ENCODE measurements at places on chromosomes 6 and 20. TPM values are rescaled to one million over a fixed set of nuclear protein-coding genes. Genes with fewer than 3 reads are reported as not detected.

The MACROD2 gene
- 0.08 TPM for total RNA-seq

The AGPAT1 gene
- total RNA-seq: 66.1 TPM

The DDO gene
- total RNA-seq: 0.43 TPM

The THBS2 gene
- 0.18 TPM for total RNA-seq

The GHRH gene
- total RNA-seq: not detected

The HM13 gene
- 101 TPM for total RNA-seq

The PRL gene
- 2.1 TPM for total RNA-seq

The AKAP7 gene
- 1.4 TPM for total RNA-seq

The SLC17A3 gene
- not detected for total RNA-seq

DNA sequence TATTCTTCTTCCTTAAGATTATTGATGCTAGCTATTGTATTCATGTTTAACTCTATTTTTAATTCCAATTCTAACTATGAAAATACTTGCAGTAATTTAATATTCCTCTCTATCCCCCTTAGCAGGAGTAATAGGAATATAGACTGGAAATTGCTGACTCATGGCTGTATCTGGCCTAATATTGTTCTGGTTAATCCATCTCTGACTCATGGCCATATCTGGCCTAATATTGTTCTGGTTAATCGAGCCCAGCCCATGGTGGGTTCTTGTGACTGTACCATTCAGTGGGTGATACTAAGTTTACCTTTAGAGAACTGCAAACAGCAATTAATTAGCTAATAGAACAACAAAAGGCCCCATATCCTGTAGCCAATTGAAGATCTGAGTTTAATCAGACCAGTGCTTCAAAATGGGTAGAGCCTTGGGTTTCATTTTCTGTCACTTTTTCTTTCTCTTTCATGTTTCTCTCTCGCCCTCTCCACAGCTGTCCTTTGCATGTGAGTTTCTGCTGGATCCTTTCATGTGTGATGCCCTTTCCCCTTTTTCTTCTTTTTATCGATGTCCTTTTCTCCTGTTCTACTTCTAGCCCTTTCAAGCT lies 50.6 kb downstream of the SLC22A3 start:
- H3K27me3 ChIP-seq: no peaks in the 10 kb centered on the region
- DNase-seq: no peak
- no peak overlapping the region for H3K4me3 ChIP-seq
- no peak overlapping the region for H3K27ac ChIP-seq
- H3K4me1 ChIP-seq: no peaks in the 10 kb centered on the region

- peak; percentile 39 for DNase-seq
- H3K4me3 ChIP-seq: no peak overlapping the region
- H3K36me3 ChIP-seq: no peaks in the 10 kb centered on the region
- no peaks in the 10 kb centered on the region for H3K27me3 ChIP-seq
- H3K27ac ChIP-seq: no peak overlapping the region
These were observed 140.5 kb downstream of the BTBD3 start for GRCh38 chr20:12058216-12058615.

GRCh38 chr20:33811776-33812151 lies 616 bp downstream of the CHMP4B start:
- peak overlapping the region; percentile 41 for H3K27ac ChIP-seq
- no peak for DNase-seq
- no peaks in the 10 kb centered on the region for H3K27me3 ChIP-seq
- H3K4me3 ChIP-seq: peak overlapping the region; percentile 77
- peaks cover 4% of the 10 kb centered on the region for H3K4me1 ChIP-seq

DNA sequence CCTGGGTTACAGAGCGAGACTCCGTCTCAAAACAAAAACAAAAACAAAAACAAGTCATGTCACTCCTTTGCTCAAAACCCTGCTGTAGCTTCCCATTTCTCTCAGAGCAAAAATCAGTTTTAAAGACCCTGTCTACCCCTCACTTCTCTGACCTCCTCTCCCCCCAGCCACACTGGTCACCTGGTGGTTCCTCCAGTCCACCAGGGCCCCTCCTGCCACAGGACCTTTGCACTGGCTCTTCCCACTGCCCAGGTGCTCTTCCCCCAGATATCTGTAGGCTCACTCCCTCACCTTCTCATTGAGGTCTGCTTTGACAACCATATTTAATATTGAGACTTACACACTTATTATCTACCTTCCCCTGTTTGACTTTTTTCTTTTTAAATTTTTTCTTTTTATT lies 4.9 kb upstream of the TEAD3 start:
- no peaks in the 10 kb centered on the region for H3K36me3 ChIP-seq
- H3K4me1 ChIP-seq: peaks cover 20% of the 10 kb centered on the region
- DNase-seq: no peak

GRCh38 chr20:12773936-12774335 lies 234.8 kb upstream of the SPTLC3 start:
- no peaks in the 10 kb centered on the region for H3K36me3 ChIP-seq
- H3K27me3 ChIP-seq: no peaks in the 10 kb centered on the region
- H3K4me3 ChIP-seq: no peak overlapping the region

DNA sequence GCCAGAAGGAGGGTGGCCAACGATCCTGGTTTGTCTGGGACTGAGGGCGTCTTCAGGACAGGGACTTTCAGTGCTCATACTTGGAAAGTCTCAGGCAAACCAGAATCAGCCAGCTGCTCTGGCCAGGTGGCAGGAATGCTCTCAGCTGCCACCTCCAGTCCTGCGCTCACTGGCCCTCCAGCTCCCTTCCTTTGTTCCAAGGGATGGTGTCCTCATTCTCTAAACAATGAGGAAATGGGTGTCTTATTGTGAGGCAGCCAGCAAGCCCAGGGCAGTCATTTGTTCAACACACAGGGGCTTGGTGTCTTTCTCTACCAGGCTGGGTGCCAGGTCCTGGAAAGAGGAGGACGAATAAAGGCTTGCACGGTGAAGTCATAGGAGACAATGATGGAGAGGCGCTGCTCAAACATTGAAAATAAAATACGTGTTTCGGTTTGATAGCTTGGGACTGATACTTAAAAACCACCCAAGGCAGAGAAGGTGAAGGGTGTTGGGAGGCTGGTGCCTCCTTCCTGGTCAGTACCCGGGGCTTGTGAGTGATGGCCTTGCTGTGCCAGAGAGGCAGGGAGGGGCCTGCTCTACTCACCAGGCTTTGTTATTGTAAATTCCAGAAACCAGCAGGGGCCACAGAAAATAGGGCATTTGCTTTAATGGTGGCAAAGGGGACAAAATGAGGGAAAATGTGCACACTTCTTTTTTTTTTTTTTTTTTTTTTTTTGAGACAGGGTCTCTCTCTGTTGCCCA lies 11.3 kb upstream of the TMEM181 start:
- DNase-seq: no peak
- no peaks in the 10 kb centered on the region for H3K36me3 ChIP-seq
- no peaks in the 10 kb centered on the region for H3K27me3 ChIP-seq
- no peak overlapping the region for H3K4me3 ChIP-seq
- no peaks in the 10 kb centered on the region for H3K4me1 ChIP-seq

DNA sequence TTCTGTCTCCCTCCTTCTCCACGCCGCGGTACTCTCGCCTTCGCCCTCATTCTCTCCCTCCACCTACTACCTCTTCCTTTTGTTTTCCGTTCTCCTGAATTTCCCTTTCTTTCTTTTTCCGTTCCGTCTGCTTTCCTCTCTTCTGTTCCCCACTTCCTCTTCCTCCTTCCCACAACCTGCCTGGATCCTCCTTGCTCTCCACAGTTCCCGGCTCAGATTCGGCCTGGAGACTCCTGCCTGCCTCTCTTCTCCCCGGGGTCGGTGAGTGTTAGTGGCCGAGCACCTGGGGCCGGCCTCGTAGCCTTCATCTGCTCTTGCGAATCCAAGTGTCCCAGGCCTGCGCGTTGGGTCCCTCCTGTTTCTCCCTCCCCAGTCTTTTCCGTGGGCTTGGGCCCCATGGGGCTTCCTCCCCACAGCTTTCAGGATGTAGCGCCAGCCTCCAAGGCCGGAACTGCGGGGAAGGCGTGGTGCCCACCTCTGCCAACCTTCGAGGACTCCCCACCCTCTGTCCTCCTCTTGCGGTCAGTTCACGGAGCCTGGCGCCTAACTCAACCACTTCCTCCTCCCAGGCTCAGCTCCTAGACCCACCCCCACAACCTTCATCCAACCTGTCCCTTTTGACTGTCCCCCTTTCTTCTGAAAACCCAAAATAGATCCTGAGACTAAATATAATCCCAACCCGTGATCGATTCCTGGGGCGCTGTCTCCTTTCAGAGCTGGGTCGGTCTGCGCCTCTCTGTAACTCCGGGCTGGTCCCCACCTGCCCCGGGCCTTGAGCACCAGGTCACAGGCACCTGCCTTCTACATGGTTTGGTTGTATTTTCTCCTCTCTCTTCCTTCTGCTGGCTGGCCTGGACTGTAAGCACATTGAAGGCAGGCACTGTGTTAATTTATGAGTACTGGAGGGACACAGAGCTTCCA lies 6.8 kb downstream of the NRN1 start:
- H3K27ac ChIP-seq: no peak overlapping the region
- DNase-seq: no peak
- no peaks in the 10 kb centered on the region for H3K27me3 ChIP-seq
- H3K4me1 ChIP-seq: no peaks in the 10 kb centered on the region
- H3K36me3 ChIP-seq: peaks cover 45% of the 10 kb centered on the region

DNA sequence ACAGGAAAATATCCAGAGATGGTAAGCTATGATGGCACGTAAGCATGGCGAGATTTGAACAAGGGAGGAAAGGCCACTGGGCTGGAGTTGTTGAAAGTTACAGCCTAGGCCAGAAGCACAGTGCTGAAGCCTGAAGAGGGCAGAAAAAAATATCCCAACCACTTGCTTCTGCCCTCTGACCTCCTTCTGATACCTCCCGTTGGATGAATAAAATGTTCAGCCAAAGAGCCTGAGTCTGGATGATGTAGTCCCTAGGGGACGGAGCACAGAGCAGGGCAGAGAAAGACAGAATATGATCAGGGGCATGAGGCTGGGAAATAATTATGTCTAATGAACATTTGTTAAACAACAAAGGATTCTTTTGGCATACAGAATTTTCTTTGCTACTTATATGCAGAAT lies 19.7 kb downstream of the KLHL31 start:
- DNase-seq: no peak
- H3K27ac ChIP-seq: no peak overlapping the region
- H3K27me3 ChIP-seq: no peaks in the 10 kb centered on the region

DNA sequence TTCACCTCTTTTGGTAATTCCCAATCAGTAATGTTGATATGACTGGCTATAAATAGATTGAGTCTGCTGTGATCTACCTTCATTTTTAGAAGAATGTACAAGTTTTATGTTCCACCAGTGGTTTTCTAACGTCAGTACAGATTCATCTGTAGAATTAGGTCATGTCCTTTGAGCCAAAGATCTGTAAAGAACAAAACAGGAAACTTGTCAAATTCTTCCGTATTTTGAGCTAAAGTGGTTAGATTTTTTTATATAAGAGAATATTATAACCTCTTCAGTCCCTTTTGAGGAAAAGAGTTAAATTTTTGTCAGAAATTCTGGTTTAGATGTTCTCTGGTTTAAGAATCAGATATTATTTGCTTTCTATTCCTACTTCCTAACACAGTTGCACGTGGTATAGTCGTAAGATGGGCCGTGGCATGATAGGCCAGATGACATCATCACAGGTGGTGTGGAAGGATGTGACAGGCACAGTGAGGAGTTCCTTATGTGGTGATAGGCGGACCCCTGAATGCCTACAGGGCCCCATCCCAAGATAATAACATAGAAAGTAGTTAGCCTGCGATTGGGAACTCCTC lies 62.3 kb downstream of the SNX9 start:
- no peak overlapping the region for H3K4me3 ChIP-seq
- peaks cover 20% of the 10 kb centered on the region for H3K36me3 ChIP-seq
- H3K4me1 ChIP-seq: 0 out of 2 replicates have a peak, but pooled peaks cover 2% of the 10 kb centered on the region
- no peak overlapping the region for H3K27ac ChIP-seq
- no peak for DNase-seq

GRCh38 chr20:35297155-35297554 lies 4.9 kb upstream of the FAM83C start:
- H3K27me3 ChIP-seq: 0 out of 2 replicates have a peak, but pooled peaks cover 16% of the 10 kb centered on the region
- H3K36me3 ChIP-seq: no peaks in the 10 kb centered on the region
- no peak for DNase-seq
- no peak overlapping the region for H3K27ac ChIP-seq

- no peak for DNase-seq
- H3K27ac ChIP-seq: no peak overlapping the region
- H3K4me3 ChIP-seq: peak overlapping the region; percentile 66
- no peaks in the 10 kb centered on the region for H3K36me3 ChIP-seq
These were observed 1.0 kb upstream of the VGLL2 start for GRCh38 chr6:117264369-117264691.

GRCh38 chr20:24872291-24873024 lies 76.6 kb upstream of the CST7 start:
- no peaks in the 10 kb centered on the region for H3K36me3 ChIP-seq
- H3K4me1 ChIP-seq: peaks cover 11% of the 10 kb centered on the region

GRCh38 chr6:35454391-35455110 lies 2.4 kb downstream of the FANCE start:
- no peak overlapping the region for H3K4me3 ChIP-seq
- no peak overlapping the region for H3K27ac ChIP-seq
- peaks cover 15% of the 10 kb centered on the region for H3K4me1 ChIP-seq
- no peaks in the 10 kb centered on the region for H3K36me3 ChIP-seq
- H3K27me3 ChIP-seq: 0 out of 2 replicates have a peak, but pooled peaks cover 2% of the 10 kb centered on the region
- DNase-seq: no peak

DNA sequence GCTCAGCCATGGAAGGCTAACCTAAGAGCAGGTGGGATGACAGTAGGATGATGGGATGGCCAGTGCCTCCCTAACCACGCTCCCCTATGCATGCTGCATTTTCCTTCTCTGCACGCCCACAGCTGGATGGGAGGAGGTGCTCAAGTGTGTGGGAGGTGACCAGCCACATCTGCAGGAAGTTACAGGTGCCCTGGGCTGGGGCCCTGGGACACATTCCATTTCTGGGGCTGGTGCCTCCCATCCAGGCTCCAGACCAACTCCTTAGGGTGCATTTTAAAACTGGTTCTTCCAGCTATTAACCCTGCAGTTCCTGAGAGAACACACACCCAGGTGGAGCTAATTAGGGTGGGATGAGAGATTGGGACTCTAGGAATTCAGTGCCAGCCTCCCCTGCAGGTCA lies 135.3 kb upstream of the ARMC2 start:
- H3K4me3 ChIP-seq: no peak overlapping the region
- H3K27me3 ChIP-seq: no peaks in the 10 kb centered on the region
- no peak overlapping the region for H3K27ac ChIP-seq
- no peak for DNase-seq
- no peaks in the 10 kb centered on the region for H3K36me3 ChIP-seq

- H3K36me3 ChIP-seq: no peaks in the 10 kb centered on the region
- DNase-seq: no peak
- H3K4me3 ChIP-seq: no peak overlapping the region
- no peaks in the 10 kb centered on the region for H3K4me1 ChIP-seq
These were observed 89.5 kb downstream of the NCOA3 start for GRCh38 chr20:47591231-47591630.

GRCh38 chr6:123508290-123508689 lies 128.5 kb downstream of the TRDN start:
- no peak for DNase-seq
- H3K27me3 ChIP-seq: no peaks in the 10 kb centered on the region
- no peak overlapping the region for H3K27ac ChIP-seq
- no peak overlapping the region for H3K4me3 ChIP-seq
- H3K36me3 ChIP-seq: no peaks in the 10 kb centered on the region
- no peaks in the 10 kb centered on the region for H3K4me1 ChIP-seq

DNA sequence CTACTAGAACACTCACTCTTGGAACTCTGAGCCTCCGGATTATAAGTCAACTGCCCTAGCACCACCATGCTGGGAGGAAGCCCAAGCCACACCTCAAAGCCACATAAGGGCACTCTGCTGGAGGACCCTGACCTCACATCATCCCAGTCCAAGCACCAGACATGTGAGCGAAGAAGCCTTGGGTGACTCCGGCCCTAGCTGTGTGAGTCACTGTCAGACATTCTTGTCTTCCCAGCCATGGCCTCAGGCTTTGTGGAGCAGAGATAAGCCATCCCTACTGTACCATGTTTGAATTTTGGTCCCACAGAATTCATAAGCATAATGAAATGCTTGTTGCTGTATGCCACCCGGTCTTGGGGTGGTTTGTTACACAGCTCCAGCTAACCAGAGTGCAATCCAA lies 247.7 kb downstream of the SOD2 start:
- no peak overlapping the region for H3K27ac ChIP-seq
- H3K4me1 ChIP-seq: 0 out of 2 replicates have a peak, but pooled peaks cover 3% of the 10 kb centered on the region
- no peak overlapping the region for H3K4me3 ChIP-seq
- no peaks in the 10 kb centered on the region for H3K36me3 ChIP-seq
- no peak for DNase-seq
